Activated CD4-positive, CD25-positive, alpha-beta regulatory T cell (primary cell): ENCODE measurements at places on chromosomes 3 and 15.

DNA sequence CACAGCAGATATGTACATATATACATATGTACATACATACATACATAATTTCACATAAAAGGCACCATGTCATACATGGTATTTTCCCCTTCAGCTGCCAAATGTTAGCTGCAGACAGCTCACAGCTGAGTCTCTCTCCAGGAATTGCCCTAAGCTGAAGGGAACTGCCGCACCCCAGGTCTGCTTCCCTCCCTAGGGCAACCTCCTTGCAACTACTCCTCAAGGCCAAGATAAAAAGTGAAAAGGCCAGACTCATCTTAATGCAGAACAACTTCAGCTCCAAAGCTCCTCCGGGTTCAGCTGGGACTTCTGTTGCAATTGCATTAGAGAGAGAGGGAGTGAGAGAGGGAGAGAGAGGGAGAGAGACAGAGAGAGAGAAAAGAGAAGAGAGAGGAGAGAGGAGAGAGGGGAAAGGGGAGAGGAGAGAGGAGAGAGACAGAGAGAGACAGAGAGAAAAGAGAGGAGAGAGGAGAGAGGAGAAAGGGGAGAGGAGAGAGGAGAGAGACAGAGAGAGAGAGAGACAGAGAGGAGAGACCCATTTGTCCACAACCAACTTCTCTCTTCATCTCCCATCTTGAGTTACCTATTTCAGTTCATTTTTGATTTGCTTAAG is 143.4 kb upstream of the HES1 start:
- DNase-seq: no peak

- no peak for DNase-seq
Observed at GRCh38 chr3:190345027-190345821, 23.0 kb upstream of the CLDN1 start.

- DNase-seq: no peak
Observed at GRCh38 chr3:36964331-36964730, 19.5 kb upstream of the TRANK1 start.

DNA sequence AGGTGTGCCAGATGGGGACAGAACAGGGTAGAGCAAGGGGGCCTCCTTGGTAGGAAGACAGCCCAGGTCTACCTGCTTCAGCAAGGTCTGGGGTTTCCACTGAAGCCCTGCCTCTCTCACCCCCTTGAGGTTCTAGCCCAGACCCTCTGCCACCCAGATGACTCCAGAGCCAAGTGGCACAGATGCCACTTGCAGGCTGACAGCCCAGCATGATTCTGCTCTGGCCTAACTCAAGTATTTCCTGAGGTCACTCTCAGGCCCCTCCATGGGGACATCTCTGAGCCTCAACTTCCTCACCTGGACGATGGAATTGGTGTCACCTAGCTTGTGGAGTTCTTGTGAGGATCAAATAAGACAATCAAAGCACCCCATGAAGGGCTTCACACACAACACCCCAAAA is 23.9 kb downstream of the PLXNB1 start:
- DNase-seq: no peak

DNA sequence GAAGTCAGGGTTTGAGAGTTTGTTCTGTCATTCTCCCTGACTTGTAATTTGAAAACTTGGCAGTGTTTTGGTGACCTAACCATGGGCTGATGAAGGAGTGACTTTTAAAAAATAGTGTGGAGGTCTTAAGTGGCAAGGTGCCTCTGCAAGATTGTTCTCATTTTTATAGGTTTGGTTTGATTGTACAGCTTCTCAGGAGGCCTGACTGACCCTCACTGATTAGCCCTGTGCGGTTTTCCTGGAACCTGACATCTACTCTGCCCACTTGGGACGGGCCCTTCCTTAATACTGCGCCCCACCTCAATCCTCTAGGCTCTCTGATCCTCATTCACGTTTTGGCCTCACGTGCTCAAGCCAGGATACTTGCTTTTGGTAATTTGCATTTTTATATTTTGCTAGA is 2.8 kb downstream of the UBE2E1 start:
- no peak for DNase-seq

DNA sequence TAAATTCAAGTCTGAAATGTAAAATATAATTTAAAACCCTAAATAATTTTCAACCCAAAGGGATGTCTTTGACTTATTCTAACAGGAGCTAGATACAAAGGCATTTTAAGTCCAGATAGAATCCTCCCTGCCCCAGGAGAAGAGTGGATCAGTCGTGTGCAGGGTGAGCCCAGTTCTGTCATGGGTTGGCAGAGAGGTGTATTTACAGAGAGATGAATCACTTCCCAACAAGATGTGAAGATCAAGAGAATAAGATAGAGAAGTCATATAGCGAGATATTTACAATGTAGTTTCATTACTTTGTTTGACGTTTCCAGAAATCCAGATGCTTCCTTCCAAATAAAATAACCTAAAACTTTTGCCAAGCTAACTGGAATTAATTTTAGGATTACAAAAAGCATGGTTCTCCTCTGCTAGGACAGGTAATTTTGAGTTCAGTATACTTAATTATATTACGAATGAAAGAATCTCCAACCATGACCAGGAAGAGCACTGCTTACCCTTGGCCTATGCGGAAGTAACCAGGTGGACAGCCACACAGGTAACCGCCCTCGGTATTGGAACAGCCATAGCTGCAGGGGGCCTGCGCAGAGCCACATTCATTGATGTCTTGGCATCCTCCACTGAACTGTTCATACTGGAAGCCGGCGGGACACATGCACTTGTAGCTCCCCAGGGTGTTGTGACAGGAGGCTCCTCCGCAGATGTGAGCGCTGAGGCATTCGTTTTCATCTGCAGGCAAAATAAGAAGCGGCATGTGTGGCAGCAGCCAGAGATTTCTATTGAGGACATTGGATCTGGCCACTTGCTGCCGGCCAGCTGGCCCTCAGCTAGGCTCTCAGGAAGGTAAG is 84.0 kb downstream of the DUT start:
- DNase-seq: no peak

DNA sequence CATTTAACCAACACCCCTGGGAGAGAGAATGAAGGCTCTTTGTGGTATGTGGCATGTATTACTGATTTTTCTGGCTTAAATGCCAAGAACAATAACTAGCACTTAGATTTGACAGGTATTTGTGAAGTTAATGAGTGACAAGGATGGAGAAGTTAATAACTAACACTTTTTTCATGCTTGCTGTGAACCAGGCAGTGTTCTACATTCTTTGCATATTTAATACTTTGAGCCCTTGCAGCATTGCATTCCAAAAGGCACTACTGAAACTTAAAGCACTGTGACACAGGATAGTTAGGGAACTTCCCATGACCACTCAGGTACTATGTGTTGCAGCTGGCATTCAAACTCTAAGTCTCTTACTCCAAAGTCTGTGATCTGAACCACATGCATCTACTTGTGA is 650.6 kb downstream of the ZPLD1 start:
- no peak for DNase-seq

DNA sequence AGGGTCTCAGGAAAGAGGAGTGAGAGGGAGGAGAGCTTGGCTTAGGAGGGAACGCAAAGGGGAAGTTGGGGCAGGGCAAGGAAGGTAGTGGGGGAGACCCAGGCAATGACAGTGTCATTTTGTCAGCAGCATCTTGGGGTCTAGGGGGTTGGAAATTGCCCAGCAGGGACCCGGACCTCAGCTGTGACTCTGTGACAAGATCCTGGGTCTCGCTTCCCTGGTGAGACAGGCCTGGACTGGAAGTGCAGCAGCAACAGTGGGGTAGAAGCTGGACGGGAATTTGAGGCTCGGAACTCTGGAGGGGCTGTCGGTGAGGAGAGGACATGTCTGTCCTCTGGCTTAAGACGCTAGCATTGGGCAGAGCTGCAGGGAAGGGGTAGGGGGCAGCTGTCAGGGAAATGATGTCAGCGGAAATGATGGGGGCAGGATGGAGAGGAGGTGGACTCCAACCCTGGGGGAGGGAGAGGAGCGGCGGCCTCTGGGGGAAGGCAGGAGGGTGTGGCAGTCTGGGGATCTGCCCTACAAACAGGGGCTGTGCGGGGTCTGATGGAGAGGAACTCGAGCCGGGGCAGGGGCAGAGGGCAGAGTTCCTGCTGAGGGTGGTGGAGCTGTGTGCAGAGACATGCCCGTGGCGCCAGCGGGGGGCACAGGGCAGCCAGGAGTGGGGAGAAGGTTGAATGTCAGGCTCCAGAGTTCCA is 12.3 kb downstream of the ANPEP start:
- DNase-seq: no peak

- DNase-seq: no peak
Observed at GRCh38 chr15:70398694-70399093, 301.0 kb upstream of the TLE3 start.

DNA sequence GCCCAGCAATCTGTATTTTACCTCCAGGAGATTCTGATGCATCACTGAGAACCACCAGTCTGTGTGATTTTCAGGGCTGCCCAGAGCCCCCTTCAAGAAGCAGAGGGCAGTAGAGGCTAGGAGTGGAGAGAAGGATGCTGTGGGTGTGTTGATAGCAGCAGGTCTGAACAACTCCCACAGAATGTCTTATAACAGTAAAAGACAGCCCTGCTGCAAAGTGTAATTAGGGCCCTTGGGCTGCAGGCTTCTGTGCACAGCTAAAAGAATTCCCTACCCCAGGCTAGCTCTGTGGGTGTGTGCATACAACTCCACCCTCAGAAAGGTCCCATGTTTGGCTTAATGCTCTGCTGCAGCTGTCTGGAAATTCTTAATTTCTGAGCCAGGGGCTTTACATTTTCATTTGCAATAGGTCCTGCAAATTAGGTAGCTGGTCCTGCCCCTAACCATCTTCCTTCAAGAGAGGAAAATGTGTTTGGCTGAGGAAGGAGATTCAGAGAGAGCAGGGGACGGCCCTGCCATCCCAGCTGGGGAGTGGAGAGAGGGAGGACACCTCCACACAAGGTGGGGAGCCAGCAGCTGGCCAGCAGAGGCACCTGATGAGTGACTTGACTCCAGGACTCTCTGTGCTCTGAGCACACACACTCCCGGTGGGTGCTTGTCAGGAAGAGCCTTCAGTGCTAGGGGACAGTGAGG is 43.2 kb upstream of the RAB6B start:
- DNase-seq: no peak

- no peak for DNase-seq
Observed at GRCh38 chr3:72290859-72291638, 506.1 kb upstream of the PROK2 start.

DNA sequence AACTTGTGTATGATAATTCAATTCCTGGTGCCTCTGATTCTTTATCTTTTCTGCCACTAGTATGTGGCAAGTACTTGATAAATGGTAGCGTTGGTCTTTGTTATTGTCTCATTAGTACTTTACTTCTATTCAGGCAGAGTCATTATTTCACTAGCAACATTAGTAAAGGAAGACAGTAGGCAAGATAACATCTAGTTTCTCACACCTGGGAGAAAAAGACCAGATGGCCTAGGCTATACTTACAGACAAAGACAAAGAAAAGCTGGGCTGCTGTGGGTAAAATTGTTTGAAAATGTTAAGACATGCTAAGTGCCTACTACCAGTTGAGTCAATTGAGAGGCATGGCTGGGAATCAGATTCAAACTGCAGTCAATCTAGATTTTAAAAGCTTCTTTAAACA is 198.7 kb upstream of the CMC1 start:
- no peak for DNase-seq

DNA sequence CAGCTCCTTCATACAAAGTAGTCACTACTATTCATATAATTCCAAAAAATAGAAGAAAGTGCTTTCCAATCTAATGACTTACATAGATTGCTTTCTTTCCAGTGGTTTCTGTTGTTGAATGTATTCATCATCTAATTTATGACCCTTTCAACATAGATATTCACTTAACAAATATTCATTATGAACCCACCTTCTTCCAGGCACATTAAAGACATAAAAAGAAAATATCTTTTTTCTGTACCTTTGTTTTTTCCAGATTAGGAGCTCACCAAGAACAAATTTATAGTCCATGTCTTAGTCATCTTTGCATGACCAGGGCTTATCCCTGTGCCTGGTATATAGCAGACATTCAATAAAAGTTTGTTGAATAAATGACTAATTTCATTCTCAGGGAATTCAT is 32.4 kb upstream of the PDZRN3 start:
- no peak for DNase-seq

DNA sequence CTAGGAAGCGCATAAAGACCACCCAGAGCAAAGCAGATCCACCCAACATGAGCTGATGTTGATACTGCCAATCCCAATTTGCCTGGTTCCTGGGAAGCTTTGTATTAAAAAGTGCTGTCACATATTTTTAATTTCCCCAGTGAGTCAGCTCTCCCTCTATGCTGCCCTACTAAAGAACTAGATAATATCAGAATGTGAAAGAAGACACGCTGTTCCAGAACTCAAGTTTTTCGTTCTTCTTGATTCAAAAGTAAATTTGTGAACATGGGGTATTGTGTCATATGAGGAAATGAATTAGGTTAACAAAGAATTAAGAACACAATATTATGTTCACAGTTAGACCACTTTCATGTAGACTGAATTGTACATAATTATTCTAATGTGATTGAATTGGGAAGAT is 734.2 kb upstream of the ALCAM start:
- no peak for DNase-seq

DNA sequence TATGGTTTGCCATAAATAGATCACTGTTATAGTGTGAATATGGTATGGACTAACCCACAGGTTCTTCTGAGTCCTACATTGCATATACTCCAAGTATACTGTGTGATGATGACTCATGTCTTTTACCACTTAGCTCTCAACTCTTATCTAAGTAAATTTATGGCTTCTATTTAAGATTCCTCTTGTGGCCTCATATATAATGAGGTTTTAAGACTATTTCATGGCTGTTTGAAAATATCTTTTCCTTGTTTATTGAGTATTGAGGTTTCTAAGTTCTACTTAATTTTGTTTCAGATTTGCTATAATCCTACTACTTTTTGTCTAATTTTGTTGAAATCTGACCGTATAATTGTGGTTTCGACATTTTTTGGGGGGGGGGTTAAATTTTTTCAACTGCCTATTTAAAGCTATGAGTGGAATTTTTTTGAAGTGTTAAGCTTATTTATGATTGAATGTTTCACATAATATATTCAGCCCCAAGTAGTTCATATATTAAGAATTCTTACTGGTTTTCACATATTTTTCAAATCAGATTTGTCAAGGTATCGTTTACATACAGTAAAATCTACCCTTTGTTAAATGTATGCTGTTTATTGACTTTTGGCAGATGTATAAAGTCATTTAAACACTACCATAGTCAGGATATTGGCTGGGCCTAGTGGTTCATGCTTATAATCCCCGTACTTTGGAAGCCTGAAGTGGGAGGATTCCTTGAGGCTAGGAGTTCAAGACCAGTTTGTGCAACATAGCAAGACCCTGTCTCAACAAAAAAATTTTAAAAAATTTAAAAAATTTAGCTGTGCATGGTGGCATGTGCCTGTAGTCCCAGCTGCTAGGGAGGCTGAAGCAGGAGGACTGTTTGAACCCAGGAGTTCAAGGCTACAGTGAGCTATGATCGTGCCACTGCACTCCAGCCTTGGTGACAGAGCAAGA is 11.7 kb downstream of the SLC25A36 start:
- DNase-seq: no peak

- DNase-seq: no peak
Observed at GRCh38 chr3:37453393-37454389, 279.3 kb upstream of the LRRFIP2 start.

DNA sequence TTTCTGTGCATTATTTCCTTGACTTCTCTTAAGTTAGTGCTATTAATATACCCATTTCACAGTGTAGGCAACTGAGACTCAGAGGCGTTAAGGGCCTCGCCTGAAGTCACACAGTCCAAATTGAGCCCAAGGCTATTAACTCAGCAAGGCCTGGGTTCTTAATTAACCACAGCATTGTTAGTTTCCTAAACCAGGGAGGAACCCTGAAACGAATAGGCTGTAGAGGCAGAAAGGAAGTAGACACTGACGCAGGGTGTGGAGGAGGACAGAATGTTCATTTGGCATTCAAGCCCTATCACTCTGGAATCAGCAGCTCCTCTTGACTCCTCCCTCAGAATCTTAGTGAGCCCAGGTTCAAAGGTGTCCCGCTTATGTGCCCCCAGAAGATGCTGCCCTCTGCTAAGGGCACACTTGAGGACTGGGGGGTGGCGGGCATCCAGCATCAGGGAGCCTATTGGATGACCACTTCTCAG is 13.9 kb downstream of the ARHGEF3 start:
- DNase-seq: no peak
